Inflammatory macrophage (primary cell): ENCODE measurements at places on chromosomes 1 and 21.

DNA sequence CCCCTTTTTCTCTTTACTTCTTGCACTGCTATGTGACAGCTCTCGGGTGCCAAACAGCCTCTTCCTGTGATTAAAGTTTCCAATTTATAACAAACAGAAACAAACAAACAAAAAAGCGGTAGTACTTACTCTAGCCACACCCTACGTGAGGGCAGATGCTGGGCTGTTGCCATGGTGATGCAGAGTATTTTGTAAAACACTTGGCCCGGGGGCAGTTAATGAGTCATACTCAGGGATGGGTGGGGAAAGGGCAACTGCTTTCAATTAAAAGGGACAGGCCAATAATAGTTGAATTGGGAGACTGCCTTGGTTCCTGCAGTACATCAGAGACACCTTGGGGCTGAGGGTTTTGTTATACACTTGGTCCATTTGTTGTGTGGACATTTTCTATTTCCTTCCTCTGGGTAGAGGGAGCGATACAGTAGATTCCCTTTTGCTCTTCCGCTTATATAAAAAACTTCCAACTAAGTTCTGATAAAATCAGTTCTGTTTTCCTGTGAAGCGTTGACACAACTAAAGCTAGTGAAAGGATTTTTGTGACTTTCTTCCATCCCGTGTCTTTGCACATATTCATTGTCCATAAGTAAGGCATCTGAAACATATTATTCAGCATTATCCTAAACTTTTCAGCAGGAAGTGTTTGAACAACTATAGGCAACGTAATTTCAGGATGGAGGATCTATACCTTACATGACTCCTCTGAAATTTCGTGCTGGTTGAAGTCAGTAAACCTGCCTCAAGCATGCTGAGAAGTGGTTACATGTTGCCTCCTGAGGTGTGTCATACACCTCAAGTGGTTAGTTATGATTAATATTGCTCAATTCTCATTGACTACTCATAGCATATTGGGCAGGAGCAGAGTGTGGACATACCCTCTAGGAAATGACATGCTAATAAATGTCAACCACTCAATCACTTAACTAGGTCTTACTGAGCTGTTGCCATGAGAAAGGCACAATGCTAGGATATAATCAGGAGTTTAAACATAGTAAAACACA is 36.7 kb upstream of the THEM4 start:
- DNase-seq: peak; percentile 98

GRCh38 chr1:6984986-6985385 is 199.7 kb downstream of the CAMTA1 start:
- DNase-seq: no peak

DNA sequence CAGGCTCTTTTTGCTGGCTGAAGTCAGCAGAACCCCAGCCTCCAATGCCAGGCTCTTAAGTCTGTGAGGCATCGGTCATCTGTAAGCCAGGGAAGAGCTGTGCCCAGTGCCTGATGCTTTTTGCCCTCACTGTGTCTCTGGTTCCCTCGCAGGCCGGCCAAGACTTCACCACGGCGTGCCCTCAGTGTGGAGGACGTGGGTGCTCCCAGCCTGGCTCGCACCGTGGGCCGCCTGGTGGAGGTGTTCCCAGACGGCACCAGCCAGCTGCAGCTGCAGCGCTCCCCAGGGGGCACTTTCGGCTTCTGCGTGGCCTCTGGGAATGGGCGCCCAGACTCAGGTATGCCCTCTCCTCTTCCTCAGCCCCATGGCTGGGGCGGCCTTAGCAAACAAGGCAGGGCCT is 32.5 kb downstream of the KIAA1614 start:
- DNase-seq: no peak

GRCh38 chr21:36005018-36005417 is 55.3 kb downstream of the SETD4 start:
- no peak for DNase-seq

- DNase-seq: no peak
Measured at GRCh38 chr1:3903141-3904005, 3.3 kb upstream of the C1orf174 start.

DNA sequence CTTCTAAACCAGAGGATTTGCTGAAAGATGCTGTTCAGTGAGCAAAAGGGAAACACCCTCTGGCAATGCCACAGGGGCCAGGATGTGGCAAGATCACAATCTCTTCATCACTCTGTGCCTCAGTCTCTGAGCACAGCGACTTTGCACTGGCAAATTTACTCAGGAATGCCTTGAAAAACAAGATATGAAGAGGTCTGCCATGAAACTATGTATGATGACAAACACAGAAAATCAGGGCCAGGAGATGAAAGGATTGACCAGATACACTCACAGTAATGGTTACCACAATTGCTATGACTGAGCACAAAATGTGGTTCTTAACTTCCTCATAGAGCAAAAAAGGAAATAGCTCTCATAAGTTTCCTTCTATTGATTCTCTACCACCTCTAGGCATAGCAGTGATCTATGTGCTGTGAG is 5.8 kb downstream of the TTC13 start:
- DNase-seq: peak; percentile 77

DNA sequence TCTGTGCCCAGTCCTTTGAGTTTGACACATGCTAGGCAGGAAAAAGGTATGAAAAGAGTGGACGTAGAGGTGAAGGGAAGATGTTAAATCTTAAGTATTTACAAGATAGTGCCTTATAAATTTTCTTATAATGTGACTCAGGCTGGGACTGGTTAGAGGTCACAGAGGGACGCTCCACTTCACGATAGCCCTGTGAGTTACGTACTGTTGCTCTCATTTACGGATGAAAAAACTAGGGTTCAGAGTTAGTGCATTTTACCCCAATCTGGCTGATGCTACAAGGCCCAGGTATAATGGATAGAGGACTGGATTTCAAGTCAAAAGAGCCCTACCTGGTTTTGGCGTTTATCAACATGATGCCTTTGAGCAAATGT is 1.4 kb upstream of the TUT4 start:
- no peak for DNase-seq

GRCh38 chr21:46205166-46205565 is 20.9 kb upstream of the SPATC1L start:
- DNase-seq: no peak

- DNase-seq: no peak
Measured at GRCh38 chr1:192747301-192747700, 61.5 kb upstream of the RGS2 start.

DNA sequence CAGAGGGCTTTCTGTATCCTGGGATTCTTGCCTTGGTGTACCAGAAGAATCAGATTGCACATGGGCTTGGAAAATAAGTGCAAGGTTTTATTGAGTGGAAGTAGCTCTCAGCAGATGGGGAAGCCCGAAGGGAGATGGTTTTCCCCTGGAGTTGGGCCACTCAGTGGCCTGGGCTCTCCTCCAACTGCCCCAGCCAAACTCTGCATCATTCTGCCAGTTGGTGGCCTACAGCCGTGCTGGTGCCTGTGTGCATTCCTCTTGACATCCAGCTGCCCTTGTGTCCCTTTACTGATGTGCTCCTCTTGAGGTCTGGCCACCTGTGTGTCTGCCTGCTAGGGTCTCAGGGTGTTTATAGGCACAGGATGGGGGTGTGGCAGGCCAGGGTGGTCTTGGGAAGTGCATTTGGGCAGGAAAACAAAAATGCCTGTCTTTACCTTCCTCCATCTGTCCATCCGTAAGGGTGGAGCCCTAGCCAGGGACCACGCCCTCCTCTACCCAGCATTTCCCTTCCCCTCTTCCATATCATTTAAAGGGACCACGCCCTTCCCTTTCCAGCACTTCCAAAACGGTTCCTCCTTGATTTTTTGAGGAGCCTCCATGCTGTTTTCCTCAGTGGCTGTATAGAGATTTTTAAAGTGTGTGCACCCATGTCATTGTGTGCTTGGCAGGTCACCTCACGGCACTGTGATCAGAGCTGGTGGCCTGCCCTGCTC is 18.9 kb downstream of the SNAP47 start:
- DNase-seq: no peak

DNA sequence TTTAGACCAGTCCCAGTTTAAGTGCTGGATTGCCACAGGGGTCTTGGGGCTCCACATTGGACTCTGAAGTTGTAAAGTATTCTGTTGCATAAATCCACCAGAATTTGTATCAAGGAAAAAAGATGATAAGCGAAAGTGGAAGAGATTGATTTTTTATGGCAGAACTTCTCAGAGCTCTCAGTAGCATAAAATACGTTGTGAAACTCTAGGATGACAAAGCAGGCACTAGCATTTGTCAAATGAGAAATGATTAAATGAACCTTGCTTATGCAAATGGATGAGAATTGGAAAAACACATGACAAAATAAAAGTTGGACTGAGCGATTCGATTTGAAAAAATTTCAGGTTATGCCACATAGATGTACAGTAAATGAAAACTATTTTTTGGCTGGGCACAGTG is 253.8 kb upstream of the RAB4A start:
- no peak for DNase-seq

GRCh38 chr1:109787211-109787844 is 23.6 kb upstream of the EPS8L3 start:
- DNase-seq: no peak

DNA sequence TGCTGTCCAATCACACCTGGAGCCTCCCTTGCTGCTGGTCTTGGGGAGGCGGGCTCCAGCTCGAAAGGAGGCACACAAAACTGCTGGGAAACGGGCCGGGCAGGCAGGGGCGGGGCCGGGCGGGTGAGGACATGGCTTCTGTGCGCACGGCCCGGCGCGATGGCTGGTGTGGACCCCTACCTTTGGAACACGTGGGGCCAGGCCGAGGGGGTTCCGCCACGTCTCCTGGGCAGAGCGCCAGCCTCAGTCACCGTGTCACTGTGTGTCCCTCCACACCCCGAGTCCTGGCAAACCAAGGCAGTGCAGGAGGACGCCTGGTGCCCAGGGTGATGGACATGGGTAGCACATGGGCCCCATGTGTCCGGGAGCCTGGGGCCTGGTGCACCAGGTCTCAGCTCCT is 42.0 kb upstream of the ADARB1 start:
- no peak for DNase-seq

- DNase-seq: no peak
Measured at GRCh38 chr21:41095983-41096382, 72.0 kb upstream of the BACE2 start.

GRCh38 chr1:1118011-1118875 is 2.4 kb upstream of the C1orf159 start:
- DNase-seq: no peak

DNA sequence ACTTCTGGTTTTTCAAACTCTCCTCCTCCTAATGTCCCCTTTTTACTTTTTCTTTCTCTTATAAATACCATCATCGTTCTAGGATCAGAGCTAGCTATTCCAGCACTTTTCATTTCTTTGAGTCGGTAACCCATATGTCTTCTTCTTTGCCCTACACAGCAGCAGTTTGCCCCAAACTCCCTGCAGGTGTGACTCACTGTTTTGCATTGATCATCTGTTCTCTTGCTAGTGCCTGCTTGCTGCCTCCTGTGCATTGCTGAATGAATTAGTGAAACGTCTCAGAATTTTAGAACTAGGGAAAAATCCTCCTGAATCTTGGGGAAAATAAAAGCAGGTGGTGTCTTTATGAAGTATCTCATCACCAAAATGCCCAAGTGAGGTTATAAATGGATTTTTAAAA is 21.7 kb downstream of the KCNK2 start:
- no peak for DNase-seq

DNA sequence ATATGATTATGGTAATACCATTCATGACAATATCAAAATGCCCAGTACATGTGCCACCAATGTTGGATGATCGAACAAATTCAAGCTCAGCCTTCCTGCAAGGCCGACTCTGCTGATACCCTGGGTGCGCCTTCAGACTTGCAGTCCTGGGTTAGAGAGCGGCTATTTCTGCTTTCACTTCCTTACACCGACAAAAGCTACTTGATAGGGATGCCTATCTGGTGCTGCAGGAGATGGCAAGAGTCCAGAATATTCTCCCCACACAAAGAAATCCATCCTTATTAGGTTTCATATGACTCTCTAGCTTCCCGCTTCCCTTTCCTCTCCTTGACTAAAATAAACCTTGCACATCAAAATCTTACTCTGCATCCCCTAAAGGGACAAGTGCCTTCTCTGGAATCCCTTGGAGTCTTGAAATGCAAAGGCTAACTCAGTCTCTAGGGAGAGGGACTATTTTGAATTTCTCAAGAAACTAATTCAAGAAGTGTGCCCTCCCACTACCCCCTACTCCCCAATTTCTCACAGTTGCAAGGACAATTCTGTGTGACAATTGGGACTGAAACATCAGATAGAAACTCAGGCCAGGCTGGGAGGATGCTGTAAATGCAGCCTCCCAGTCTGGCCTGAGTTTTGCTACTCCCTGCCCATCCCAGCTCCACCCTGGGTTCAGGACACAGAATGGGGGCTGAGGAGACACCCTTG is 103.1 kb upstream of the USP24 start:
- peak; percentile 66 for DNase-seq

- DNase-seq: peak; percentile 82
Measured at GRCh38 chr1:223712194-223712849, at the start of gene CAPN2. Gene CAPN2 (plus strand): TSS chr1:223712539. CDS start chr1:223712641, 102 bp downstream.

GRCh38 chr21:14453339-14454015 is 70.5 kb upstream of the HSPA13 start:
- no peak for DNase-seq

DNA sequence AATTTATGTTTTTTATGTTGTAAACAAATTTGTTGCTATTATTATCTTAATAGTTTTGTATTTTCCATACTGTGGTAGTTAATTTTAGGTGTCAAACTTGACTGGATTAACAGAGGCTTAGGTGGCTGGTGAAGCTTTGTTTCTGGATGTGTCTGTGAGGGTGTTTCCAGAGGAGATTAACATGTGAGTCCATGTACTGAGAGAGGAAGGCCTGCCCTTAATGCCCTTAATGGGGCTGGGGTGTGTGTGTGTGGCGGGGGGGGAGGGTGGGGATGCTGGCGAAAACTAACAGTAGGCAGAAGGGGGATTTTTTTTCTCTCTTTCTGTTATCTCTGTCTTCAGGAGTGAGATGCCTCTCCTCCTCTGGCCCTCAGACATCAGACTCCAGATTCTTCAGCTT is 1.9 kb downstream of the OR14A16 start:
- DNase-seq: no peak

GRCh38 chr1:6915999-6916565 is 130.8 kb downstream of the CAMTA1 start:
- DNase-seq: no peak

DNA sequence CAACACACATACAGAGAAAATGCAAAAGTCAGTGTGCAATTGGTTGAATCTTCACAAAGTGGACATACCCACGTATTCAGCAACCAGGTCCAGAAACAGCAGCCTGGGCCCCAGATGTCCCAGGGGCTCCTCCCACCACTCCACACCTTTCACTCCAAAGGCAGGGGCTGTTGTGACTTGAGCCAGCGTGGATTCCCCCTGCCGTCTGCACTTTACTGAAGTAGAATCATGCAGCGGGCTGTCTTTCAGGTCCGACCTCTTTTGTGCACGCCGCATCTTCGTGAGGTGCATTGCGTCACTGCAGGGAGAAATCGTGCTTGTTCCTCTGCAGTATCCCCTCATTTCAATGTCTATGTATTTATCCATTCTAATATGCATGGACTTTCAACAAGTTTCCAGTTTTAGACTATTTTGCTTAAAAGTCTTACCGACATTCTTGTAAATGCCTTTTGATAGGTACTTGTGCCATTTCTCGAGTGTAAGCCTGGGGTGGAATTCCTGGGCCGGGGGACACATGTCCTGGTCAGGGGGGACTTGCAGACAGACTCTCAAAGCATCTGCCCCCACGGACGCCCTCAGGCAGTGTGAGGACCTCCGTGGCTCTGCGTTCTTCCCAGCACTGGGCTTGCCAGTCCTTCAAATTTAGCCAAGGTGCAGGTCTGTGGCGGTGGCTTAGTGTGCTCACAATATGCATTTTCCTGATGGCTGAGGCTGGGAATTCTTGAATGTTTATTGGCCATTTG is 29.3 kb upstream of the ACTRT2 start:
- DNase-seq: no peak
